Stimulated activated CD4-positive, alpha-beta T cell treated with anti-CD3 and anti-CD28 coated beads, Interleukin-2, amount 100 ng/mL, for 24 hours (primary cell): ENCODE measurements at places on chromosomes 1 and 21.

- DNase-seq, result no peak
Observed at GRCh38 chr1:108704496-108704895, 8.2 kb upstream of the FNDC7 start.

GRCh38 chr21:42537106-42537742 is 23.6 kb downstream of the SLC37A1 start:
- DNase-seq, result no peak

- DNase-seq, result no peak
Observed at GRCh38 chr1:31166462-31166861, 73.2 kb downstream of the NKAIN1 start.

GRCh38 chr1:110948038-110948810 is 15.5 kb downstream of the LRIF1 start:
- DNase-seq, result no peak

DNA sequence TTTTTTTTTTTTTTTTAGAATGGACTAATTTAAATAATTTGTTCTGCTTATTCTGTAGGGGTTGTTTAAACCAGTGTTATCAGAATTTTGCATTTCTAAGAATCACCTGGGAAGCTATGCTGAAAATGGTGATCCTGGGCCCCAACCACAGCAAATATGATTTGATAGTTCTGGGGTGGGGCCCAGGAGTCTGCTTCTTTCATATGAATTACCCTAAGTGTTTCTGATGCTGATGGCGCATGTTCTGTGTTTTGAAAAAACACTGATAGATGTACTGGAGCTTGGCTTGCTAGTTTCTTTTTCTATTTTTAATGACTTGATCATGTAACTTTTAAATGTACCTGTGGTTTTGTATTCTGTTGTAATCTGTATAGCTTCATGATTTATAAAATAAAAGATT is 89.3 kb downstream of the CDC14A start:
- DNase-seq, result no peak

DNA sequence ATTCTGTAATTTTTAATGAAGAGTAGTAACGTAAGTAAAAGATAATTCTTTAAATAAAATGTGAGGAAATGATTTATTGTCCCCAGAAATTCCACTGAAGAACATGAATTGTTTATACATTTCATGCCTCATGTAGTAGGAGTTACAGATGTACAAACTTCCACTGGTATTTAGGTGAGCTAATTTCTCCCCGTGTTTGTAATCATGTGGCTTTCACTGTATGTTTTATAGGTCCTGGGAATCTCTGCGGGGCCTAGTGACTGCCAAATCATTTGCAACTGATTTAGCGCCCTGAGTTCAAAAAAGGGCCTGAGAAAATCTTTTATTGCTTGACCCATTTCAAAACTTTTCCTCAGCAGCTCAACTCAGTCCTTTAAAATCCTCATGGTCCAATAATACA is 30.5 kb upstream of the FASLG start:
- DNase-seq, result no peak

DNA sequence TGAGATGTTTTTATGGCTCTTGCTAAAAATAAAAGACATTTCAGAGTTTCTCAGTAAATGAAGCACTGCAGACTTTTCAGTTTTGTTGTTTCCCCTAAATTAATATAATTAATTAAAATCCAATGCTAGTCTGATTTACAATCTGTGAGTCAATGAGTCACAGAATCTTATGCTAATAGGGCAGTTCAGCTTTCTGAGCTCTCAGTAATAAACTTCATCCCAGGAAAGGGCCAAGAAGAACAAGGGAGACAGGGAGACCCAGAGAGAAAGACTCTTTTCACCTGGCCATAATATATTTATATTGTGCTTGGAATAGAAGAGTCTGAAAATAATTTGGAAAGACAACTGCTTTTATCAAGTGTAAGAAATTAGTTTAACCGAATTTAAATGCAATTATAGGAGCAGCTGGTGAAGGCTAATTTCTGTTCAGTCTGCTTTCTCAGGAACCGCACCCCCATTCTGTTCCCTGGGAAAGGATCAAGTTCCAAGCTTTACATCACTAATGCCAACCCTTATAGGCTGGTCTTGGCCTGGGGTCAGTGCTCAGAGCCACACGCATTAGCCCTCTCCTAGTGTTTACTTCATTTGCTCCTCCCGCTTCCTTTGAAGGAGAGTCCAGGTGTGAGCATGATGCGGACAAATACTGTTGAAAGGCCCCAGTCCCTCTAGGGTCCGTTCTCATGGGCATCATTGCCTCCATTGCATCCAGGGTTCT is 145.6 kb downstream of the ZBTB18 start:
- no peak for DNase-seq

DNA sequence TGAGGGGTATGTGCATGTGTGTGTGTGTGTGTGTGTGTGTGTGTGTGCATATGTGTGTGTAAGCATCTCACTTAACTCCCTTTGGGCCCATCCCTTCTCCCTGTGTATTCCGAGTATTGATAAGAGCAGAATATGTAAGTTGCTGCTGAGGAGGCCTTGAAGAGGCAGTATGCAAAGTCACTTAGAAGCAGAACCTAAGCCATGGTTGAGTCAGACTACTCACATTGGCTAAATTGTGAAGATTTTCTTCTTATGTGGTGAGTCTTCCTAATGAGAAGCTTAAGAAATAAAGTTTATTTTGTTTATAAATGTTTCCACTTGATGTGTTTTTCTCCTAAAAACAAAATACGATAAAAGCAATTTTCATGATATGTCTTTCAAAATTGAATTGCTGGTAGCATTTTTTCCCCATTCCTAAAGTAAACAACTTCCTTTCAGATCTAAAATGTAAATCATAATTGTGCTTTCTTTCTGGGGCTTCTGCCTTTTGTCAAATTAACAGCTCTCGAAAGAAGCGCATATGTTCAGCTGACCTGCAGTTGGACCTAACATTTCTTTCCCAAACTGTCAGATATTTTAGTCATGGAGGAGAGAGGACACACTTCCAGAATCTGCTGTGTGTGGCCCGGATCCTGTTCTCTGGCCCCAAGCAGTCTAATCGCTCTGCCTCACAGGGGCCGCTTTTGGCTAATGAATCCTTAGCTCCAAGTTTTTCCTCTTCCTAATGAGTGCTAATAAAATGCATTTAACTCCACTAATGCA is 284.0 kb downstream of the DUSP10 start:
- no peak for DNase-seq

- no peak for DNase-seq
Observed at GRCh38 chr21:40685141-40685540, 161.8 kb downstream of the DSCAM start.

DNA sequence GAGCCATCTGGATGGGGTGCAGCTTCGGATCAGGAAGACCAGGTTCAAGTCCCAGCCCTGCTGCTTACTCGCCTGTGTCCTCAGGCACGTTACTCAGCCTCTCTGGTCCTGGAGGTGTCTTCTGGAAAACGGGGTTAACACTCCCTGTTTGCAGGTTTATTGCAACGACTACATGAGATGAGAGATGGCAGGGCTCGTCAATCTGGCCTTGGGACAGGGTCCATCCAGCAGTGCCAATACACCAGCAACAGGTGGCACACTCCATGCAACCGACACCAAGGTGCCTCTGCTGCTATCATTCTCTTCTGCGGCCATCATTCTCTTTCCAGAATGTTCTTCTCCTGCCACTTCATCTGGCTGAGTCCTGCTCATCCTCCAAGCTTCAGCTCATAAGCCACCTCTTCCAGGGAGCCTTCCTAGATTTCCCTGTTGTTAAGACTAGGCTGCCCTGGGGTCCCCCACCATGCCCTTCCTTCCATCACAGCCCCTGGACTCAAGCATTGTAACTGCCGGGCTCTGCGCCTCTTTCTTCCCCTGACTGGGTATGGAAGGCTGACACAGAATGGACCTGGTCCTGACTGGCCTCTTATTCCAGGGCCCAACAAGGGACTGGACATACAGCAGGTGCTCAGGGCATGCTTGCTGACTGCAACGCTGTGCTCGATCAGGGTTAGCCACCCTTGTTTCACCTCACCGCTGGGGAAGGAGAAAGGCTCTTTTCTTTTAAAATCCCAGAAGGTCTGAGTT is 87.4 kb downstream of the DMRTB1 start:
- no peak for DNase-seq

- peak; percentile 43 for DNase-seq
Observed at GRCh38 chr1:118136187-118136941, 48.7 kb downstream of the SPAG17 start.

DNA sequence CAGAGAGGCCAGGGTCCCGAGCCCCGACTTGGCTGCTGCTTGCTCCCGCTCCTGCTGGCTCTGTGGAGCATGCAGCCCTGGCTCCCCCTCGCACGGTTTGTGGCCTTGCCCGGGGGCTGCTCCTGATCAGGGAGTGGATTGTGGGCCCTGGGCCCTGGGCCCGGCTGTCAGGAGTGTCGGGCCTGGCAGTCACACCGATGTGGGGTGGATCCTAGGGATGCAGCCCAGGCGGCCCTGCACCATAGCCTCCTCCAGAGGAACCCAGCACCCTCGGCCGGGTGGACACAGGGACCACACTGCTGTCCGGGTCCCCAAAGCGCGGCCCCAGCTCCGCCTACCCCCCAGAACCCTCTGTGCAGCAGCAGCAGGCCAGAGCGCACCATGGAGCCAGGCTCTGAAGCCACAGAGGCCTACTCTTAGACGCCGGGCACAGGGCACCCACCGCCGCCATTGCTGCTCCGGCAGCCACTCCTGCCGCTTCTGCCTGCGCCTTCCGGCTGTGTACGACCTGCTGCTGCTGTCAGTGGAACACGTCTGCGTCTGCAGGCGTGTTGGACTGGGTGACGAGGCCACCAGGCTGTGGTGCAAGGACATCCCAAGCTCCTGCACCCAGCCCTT is 9.4 kb downstream of the SLX9 start:
- DNase-seq, result no peak

DNA sequence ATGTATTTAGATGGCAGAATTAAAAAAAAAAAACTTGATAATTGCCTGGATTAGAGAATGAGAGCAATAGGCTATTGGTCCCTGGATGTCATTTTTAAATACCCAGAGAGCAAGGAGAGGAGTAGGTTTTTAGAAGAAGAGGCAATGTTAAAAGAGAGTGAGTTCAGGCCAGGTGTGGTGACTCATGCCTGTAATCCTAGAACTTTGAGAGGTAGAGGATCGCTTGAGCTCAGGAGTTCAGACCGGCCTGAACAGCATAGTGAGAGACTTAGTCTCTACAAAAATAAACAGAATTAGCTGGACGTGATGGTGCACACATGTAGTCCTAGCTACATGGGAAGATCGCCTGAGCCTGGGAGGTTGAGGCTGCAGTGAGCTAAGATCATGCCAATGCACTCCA is 15.9 kb upstream of the MUTYH start:
- no peak for DNase-seq

GRCh38 chr1:77349275-77349674 is 67.5 kb downstream of the AK5 start:
- no peak for DNase-seq

GRCh38 chr1:1371364-1371745 is 3.7 kb downstream of the AURKAIP1 start:
- DNase-seq, result no peak

DNA sequence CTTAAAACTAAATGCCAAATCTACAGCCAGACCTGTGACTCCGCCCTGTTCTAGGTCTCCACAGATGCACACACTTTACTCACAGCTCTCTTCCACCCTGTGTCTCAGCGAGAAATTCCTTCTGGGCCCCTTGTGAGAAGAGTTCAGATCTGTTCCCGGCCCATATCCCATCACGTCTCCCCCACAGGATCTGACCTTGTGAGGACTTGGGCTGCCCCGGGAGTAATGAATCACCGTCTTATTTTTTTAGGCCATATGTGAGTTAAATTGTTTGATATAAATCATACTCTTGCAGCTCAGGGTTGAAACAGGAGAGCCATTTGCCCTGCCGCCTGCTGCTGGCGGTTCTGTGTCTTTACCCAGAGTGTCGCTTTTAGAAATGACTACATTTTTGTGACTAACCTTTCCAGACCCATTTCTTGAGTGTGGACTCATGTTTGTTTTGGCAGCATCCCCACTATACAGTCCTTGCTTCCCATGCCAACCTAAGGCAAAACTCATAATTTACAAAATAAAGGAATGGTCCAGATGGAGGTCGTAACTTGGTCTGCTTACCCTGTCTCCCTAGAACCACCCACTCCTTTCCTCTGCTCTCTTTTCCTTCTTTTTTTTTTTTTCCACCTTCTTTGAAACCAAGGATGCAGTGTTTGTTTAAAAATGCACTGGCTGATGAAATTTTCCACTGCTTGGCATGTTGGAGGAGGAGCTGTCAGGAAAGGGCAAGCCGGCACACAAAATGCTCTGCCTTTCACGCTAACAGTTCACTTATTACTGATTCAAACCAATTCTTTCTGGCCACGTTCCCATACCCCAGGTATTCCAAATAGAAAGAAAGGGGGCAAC is 98.0 kb upstream of the C1orf105 start:
- DNase-seq, result no peak

- DNase-seq, result no peak
Observed at GRCh38 chr1:210198840-210199239, 33.8 kb upstream of the SERTAD4 start.

DNA sequence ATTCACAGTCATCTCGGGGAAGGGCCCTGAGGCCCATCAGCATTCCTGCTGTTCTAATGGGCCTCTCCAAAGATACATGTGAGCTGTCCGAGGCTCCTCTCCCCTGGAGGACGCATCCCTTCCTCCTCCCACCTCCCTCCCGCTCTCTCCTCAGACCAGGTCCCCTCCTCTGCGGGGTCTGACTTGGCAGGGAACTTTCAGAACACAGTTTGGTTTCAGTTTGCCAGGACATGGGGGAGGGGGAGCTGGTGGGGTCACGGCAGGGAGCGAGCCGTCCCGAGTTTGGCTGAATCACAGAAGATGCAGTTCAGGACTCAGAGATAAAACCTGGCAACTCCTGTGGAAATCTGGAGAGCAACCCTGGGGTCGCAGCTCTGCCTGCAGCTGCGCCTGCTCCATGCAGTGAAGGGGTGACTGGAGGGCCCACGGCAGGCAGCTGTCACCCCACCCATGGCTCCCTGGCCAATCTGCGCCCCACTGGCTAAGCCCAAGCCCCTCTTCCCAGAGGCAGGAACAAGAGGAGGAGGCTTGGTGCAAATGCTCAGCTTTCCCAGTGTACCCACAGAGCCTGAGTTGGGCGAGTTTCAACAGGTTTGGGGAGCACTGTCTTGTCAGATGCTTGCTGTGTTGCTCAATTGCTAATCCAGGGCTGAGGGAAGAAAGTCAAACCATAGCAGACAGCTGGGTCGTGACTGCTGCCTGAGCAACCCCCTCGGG is 5.7 kb downstream of the WNT4 start:
- no peak for DNase-seq

DNA sequence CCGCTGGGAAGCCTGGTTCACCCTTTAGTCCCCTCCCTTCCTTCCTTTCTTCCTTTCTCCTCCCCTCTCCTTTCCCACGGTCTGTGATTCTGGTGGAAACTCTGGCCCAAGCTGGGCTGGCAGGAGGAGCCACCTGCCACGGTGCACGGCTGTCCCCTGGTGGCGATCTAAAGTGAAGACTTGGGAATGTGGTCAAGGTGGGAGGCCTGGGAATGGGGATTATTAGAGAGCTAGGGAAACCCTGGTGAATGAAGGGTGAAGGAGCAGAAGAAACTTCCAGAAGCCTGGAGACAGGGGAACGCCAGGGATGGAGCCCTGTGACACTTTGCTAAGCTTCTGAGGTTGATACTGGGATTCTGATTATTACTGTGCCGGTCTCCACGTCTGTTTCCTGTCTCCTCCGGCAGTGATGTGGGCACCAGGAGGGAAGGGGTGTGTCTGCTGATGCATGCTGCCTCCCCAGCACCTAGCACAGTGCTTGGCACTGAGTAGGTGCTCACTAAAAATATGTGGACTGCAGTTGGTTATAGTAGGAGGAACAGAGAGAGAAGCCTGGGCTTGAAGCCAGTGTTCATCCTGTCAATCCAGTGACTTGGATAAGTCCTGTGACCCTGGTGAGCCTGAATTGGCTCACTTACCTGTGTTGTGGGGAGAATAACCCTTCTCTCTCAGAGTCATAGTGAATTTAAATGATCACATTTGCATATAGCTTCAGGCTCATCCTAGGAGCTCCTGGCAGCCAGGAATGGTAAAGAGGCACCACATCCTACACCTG is 71.2 kb upstream of the NBPF3 start:
- peak; percentile 65 for DNase-seq
